ENCODE measurements at places on chromosomes 4 and X.

DNA sequence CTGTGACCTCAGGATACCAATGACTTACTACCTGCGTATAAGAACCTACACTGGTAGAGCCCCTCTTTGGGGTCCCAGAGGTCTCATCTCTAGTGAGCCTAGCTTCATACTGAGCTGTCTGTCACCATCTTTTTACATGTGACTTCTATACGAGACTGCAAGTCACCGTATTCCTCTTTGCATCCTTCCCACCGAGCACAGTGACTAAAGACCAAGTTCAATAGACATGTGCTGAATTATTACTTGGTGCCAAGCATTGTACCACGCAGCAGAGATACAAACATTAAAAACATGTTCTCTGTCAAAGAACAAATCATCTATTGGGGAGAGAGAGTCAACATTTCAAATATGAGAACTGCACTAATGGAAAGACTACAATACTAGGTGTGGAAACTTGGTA lies 16.4 kb downstream of the ARAP2 start:
- no peak for DNase-seq

DNA sequence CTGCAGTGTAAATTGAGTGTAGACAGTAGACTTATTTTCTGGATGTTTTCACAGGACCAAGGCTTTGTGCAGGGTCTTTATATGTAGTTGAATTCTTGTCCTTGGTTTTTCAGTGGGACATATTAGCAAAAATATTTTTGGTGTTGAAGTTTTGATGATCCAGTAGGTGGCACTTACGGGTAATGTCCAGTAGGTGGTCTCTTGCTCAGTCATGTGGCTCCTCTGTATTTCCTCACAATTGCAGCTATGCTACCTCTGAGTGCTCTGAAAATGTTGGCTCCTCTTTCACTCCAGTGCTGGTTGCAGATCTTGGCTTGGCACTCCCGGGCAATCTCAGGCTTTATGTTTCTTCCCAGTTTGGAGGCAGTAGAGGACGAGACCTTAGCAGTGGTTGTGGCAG lies 419.8 kb upstream of the AMOT start:
- DNase-seq = no peak

DNA sequence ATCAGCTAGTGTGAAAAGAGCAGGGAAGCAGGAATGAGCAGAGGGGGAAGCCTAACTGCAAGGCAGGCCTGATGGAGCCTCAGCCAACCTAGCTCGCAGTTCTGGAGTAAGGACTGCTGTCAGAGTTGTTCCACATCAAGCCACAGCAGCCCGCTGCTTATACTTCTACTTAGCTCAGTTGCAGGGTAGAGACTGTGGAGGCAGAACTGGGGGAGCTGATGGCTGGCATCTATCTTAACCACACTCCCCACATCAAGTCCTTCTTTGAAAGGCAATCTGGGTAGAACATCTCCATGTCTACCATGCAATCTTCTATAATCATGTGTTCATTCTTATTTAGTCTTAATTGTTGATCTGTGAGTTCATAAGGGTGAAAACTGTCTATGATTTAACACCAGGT lies 46.1 kb downstream of the DDX60 start:
- no peak for DNase-seq

DNA sequence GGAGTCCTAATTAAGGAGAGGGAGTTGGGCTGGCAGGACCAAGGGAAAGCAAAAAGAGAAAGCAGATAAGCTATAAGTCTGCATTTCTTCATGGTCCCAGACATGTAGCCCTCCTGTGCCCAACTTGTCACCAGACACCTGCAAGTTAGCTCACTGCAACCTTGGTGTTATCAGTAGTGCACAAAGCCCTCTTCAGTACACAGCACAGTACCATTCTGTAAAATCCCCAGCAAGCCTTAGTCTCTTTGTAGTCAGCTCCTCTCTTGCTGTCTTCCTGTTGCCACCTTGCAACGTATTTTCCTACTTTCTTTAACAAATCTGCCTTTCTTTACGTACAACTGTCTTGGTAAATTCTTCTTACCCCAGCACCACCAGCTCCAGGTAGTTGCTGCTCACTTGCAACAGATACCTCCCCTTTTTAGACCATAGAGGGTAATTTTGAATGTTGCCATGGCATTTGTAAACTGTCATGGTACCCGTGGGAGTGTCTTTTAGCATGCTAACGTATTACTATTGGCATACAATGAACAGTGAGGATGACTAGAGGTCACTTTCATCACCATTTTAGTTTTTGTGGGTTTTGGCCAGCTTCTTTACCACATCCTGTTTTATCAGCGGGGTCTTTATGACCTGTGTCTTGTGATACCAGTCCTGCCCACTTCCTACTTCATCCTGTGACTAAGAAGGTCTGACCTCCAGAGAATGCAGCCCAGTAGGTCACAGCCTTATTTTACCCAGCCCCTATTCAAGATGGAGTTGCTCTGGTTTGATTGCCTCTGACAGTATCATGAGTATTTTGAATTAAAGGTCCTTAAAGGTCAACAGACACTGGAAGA lies 28.3 kb upstream of the AP1S2 start:
- peak; percentile 39 for DNase-seq

DNA sequence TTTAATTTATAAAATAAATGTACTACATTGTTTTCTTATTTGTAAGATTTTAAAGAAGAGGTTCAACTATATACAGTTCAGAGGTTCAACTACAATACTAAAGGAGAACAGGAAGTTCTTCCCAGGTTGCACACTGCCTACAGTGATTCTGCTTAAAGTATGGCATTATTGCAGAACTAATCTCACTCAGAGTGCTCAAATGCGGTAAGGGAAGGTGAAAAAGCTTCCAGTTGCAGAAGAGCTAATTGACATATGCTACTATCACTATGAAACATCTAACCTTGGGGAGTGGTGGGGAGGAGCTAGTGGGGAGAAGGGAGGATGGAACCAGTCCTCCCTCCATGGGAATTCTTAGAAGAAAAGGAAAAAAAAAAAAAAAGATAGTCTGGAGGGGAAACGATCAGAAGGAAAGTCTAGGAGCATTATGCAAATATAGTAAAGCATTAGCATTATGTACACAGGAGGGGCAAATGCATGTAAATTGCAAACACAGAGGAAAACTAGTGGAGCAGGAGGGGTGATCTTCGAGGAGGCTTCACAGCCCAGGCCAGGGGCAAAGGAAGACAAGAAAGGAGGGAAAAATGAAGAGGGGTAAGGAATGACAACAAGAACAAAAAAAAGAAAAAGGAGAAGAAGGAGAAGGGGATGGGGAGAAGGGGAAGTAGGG lies 32.0 kb upstream of the MMAA start:
- no peak for DNase-seq

DNA sequence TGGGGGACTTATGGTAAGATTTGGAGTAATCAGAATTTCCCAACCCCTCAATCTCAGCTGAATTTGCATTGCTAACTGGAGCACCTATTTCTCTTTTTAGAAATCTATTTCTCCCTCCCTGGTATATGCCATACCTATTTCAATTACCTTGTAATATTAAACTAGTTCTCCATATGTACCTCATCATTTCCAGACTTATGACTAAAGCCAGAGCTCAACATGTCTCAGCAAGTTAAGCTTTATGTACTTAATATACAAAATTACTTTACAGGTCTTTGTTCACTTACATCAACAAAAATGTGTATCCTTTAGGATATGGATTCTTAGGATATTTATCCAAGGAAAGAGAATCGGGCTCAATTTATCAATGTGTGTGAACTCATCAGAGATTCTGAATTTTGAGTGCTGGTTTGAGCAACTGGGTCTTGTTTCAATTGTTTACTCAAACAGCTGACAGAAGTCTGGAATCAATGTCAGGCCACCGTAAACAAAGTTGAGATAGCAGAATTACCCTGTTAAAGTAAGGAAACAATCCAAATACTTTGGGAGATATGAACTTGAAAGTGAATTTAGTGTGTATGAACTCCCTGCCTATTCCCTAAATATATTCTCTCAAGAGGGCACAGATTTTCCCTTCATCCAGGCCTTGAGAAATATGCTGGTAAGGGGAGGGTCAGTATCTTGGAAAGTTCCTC lies 199.6 kb downstream of the VEGFC start:
- DNase-seq = no peak

- DNase-seq = no peak
These were observed 40.6 kb upstream of the LSM6 start for GRCh38 chr4:146134761-146135445.

DNA sequence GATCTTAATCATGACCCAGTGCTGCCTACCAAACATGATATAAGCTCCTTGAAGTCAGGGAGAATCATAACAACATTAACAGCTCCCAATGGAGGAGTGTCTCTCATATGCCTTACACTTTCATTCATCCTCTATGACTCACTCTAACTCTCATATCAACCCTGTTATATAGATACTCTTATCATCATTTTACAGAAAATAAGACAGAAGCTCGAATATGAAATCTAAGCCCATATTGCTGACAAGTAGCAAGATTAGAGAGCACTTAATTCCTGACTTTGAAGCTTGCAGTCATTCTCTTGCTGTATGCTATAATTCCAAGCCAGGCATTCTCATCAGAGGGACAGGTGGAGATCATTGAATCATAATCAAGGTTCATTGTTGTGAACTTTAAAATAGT lies 476.7 kb upstream of the ATOH1 start:
- no peak for DNase-seq

DNA sequence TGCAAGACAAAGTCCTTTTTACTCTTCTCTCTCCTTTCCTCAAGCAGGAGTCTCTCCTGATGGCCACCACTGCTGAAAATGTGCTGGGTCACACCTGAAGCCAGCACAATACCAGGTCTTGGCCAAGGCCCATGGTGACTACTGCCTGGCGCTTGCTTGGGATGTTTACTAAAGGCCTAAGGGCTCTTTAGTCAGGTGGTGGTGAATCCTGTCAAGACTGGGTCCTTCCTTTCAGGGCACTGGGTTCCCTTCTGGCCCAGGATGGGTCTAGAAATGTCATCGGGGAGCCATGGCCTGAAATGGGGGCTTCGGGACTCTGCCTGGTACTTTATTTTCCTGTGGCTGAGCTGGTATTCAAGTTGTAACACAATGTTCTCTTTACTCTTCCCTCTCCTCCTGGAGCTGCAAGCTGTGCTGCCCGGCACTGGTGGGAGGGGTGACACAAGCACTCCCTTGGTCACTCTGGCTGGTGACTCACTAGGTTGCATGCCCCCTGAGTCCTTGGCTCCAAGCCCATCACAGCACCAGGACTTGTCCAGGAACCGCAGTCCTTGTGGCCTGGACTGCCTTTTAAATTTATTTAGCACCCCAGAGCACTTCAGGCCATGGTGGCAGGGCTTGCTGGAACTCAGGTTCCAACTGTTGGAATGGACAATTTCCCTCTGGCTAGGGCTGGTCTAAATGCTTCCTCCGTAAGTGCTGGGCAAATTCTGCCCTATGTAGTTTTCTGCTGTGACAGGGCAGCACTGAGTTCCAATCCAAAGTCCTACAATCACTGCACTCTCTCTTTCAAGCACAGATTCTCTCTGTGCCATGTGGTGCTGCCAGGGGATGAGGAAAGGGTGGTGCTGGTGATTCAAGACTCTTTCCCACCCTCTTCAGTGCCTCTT lies 11.3 kb downstream of the ARL13A start:
- DNase-seq = no peak

GRCh38 chr4:183304538-183304937 lies 15.5 kb downstream of the CLDN22 start:
- no peak for DNase-seq

GRCh38 chrX:38664285-38664684 lies 102.9 kb downstream of the TSPAN7 start:
- peak; percentile 6 for DNase-seq

DNA sequence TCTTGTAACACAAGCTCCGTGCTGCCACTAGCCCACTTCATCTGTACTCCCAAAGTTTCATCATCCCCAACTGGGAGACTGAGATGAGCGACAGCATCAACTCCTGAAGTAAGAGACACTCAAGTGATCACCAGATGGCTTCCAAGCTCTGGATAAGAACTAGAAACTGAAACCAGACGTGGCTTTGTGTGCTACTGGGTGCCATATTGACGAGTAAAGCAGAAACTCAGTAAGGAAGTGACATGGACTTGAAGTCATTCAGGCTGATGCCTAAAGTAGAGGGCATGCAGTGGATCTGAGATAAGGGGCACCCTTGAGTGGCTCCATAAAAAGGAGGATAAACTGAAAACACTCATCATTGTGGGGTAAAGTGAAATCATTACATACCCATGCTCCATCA lies 72.4 kb downstream of the PCYT1B start:
- DNase-seq = no peak

DNA sequence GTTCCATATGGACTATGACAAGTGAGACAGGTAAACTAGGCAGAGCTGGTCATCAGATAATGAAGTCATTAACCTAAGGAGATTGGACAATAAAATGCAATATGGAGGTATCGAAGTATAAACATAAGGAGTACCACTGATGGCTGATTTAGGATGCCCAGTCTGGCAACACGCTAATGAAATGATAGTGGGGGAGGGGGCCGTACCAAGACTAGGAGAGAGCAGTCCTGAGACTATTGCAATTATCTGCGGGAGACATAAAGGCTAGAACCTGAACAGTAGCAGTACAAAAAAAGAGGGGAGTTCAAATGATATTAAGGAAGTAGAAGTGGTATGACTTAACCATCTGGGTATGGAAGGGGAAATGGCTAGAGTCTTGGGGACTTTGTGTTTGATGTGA lies 2.3 kb downstream of the F9 start:
- DNase-seq = no peak

DNA sequence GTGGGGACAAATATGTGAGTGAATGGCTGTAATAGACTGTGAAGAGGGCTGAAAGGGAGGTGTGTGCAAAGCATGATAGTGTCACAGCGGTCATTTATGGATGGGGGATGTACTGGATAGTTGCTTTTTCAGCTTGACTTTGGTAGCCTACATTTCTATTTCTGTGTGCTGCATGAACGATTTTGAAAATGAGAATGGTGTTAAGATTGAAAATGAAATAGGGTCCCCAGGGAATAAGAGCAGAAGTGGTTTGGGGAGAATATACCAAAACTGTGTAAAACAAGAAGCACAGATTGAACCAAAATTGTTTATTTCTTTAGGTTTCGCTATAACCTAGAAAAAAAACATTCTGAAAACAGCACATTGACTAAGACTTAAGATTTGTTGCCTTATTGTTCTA lies 58.8 kb upstream of the CLNK start:
- no peak for DNase-seq

DNA sequence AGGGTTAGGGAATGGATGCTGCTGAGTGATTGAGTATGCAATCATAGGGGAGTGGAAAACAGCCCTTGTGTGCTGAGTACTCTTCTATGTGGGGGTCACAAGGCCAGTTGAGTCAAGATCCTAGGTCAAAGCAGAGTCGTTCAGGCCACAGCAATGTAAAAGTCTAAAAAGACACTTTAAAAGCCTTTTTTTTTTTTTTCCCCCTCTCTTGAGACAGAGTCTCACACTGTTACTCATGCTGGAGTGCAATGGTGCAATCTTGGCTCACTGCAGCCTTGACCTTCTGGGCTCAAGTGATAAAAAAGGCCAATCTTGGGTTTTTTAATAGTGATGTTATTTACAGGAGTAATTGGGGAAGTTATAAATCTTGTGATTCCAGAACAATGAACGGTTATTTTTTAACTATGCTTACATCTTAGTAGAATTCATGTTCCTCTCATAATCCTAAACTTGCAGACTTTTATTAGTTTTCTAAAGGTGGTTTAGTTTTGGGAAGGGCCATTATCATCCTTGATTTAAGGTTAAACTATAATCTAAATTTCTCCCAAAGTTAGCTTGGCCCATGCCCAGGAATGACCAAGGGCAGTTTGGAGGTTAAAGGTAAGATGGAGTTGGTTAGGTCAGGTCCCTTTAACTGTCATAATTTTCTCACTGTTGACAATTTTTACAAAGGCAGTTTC lies 82.2 kb upstream of the BMP2K start:
- no peak for DNase-seq

GRCh38 chr4:94216394-94216793 lies 8.7 kb downstream of the SMARCAD1 start:
- no peak for DNase-seq

GRCh38 chr4:188021548-188022249 lies 26.1 kb downstream of the ZFP42 start:
- DNase-seq = no peak
